WTC11 (cell line): ENCODE measurements at places on chromosomes 16 and 17. TPM values are rescaled to one million over a fixed set of nuclear protein-coding genes. Genes with fewer than 3 reads are reported as not detected.

GRCh38 chr17:74918906-74919305 is 4.1 kb downstream of the USH1G start:
- no peak for DNase-seq

- DNase-seq: no peak
Measured at GRCh38 chr16:65289022-65289421, 167.2 kb upstream of the CDH11 start.

DNA sequence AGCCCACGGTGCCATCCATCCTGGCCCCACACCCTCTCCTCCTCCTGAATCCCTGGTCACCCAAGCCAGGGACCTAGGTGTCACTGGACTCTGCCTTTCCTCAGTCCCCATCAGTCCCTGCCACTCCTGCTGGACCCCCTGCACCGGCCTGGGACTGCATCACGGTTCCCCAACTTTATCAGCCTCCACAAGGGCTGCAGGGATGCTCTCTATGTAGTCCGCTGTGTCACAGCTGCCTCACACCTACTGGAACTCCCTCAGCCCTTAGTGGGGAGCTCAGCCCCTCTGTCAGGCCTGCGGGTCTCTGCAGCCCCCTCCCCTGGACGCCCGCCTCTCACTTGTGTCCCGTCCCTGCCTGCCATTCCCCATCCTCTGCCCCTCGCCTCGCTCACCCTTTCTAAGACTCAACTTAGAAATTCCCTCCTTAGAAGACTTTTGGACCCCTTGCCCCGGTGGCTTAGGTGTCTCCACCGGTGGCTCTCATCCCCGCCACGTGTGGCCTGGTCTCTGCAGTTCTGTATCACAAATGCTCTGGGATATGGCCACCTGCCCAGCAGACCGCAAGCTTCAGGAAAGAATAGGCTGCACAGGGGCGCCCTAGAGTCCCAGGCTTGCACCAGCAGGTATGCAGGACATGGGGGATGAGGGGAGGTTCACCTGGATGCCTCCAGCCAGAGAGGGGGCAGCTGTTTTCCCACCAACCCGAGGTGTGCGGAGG is 62.9 kb downstream of the PRMT7 start:
- DNase-seq: no peak

GRCh38 chr17:36127199-36127893 is 23.7 kb downstream of the CCL4 start:
- no peak for DNase-seq

Gene C17orf50
- 0.30 to 0.89 TPM (median 0.35 TPM) in 3 replicates for total RNA-seq

Gene MYH13
- not detected in 3 replicates for total RNA-seq

Gene CRYBA1
- not detected in 3 replicates for total RNA-seq

Gene ENPP7
- total RNA-seq: 0.11 TPM in 1 of 3 replicates, not detected in the others

Gene LRRC75A
- 13.7 to 22.9 TPM (median 14.7 TPM) in 3 replicates for total RNA-seq

Gene CNGB1
- total RNA-seq: not detected in 3 replicates
